ENCODE measurements at places on chromosomes 6 and 20.

DNA sequence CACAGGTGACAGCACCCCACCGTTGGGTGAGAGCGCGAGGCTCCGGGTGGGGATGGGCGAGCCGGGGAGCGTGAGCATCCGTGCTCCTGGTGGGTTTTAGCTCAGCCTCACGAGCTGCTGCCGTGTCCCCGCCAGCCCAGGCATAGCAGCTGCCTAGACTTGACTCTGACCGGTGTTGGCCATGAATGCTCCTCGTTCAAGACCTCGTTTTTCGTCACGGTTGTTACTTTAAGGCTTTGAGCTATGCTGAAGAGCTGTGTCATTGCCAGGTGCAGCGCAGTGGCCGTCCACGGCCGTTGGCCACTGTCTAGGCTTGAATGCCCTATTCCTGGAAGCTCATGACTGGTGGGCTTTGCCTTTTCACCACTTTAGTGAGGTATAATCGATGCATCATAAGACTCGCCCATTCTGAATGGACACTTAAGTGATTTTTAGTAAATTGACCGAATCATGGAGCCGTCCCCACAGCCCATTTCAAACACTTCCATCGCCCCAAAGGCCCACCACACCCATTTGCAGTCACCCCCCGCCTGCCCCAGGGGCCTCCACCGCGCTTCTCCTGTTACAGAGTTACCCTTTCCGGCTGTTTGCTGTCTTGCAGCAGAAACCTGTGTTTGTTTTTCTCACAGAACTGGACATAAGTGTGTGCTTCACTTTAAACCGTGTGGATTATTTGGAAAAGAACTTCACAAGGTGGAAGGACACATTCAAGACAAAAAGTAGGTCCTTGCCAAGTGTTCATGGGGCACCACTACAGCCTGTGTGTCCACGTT lies 21.4 kb upstream of the ADRM1 start:
- DNase-seq = no peak

- DNase-seq = no peak
These were observed 17.2 kb downstream of the DYNLT1 start for GRCh38 chr6:158627168-158627939.

- no peak for DNase-seq
These were observed 85.5 kb downstream of the ARID1B start for GRCh38 chr6:156862711-156863110.

- no peak for DNase-seq
These were observed 18.8 kb downstream of the SAMHD1 start for GRCh38 chr20:36932476-36933426.

GRCh38 chr20:24733416-24733815 lies 215.7 kb upstream of the CST7 start:
- no peak for DNase-seq

DNA sequence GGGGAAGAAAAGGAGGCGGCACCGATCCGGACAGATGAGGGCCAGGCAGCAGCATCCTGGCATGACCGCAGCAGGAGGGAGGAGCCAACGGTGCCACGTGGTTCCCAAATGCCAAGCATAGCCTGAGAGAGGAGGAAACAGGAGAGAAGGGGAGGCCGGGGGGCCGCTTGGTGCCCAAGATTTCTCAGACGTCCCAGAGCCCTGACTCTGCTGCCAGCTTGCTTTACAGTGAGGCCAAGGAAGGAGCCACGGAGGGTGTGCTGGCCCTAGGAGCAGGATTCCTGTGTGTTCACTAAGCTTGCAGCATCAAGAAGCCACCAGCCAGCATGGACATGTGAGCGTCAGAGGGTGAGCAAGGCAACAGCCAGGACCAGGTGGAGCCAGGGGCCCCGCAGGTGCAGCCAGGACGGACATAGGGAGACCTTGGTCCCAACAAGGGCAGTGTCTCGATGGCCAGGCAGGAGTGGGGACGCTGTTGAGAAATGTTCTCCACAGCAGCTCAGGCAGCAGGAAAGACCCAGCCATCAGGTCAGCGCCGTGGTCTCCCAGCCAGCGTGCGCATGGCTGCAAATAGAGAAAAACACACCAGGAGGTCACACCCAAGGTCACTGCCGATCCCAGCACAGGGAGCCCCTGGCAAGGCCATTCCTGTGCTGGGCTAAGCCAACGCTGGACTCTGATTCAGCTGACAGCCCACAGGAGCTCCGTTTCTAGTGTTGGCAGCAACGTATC lies 143.7 kb downstream of the DLL1 start:
- peak; percentile 5 for DNase-seq

GRCh38 chr6:105817370-105817769 lies 268.8 kb upstream of the PRDM1 start:
- no peak for DNase-seq

GRCh38 chr6:110270165-110270564 lies 88.0 kb downstream of the METTL24 start:
- no peak for DNase-seq

DNA sequence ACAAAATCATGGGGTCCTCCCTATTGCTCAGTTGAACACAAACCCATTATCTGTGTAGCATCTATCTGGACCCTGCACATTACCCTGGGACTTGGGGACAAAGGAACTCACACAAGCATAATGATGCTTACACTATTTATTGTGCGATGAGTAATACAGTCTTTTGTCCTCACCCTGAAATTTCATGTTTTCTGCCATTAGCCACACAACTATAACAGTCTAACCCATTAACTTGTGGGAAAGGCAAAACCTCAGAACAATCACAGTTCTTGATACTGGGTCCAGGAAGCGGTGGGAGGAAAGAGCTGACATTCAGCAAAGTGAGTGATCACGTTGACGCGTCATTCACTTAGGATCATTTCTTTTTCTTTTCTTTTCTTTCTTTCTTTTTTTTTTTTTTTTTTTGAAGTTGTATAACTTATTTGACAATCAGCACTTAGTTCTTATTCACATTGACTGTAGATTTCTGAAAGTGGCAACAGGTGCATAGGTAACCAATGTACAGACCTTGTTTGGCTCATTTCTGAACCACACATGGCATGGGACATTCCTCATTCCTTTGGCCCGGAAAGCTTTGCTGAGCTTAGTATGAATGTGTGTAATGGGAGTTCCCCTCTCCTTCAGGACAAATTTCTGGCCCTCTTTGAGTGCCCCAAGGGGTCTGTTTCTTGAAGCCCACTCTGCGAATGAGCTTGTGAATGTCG lies 94.8 kb upstream of the CNKSR3 start:
- no peak for DNase-seq
